Stimulated activated CD8-positive, alpha-beta memory T cell treated with anti-CD3 and anti-CD28 coated beads, Interleukin-12 subunit alpha, Interleukin-12 subunit beta, amount 100 ng/mL, for 4 hours (primary cell): ENCODE measurements at places on chromosomes 6 and 20.

- no peak for DNase-seq
Observed at GRCh38 chr6:96236471-96236870, 220.7 kb downstream of the FUT9 start.

DNA sequence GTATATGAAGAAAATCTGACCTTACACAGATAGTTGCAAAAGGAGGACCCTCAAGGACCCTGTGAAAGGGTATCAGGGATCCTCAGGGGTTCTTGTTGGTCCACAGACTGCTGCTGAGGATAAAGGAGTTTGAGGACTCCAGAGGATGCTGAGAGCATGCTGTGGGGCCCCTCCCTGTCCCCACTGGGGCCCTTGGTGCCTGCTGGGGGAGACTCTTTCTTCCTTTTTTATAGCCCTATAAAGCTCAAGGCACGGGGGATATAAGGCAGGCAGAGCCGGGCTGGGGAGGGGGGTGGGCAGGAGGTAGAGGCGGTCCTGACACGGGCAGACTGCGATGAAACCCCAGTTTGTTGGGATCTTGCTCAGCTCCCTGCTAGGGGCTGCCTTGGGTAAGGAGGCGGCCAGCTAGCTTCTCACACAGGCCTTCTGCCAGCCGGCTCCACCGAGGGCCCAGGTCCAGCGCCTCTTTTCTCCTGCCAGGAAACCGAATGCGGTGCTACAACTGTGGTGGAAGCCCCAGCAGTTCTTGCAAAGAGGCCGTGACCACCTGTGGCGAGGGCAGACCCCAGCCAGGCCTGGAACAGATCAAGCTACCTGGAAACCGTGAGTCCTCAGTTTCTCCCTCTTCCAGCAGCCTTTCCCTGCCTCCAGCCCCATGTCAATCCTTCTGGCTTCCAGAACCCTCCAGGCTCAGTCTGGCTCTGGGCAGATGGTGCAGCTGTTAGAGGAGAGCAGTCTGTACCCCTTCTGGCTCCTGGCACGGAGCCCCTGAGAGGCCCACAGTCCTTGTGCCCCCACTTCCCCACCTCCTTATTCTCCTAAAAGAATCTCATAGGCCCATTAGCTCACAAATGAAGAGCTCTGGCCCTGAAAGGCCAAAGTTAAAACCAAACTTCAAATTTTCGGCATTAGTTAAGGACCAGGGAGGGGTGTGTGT lies at the start of gene LY6G6D:
Gene LY6G6D, plus strand, starts transcription at position 327 of the 937 bp plus-strand sequence. Its CDS starts 8 bp downstream, at position 335.
- no peak for DNase-seq

- peak; percentile 20 for DNase-seq
Observed at GRCh38 chr6:20126789-20127653, 85.2 kb downstream of the MBOAT1 start.

DNA sequence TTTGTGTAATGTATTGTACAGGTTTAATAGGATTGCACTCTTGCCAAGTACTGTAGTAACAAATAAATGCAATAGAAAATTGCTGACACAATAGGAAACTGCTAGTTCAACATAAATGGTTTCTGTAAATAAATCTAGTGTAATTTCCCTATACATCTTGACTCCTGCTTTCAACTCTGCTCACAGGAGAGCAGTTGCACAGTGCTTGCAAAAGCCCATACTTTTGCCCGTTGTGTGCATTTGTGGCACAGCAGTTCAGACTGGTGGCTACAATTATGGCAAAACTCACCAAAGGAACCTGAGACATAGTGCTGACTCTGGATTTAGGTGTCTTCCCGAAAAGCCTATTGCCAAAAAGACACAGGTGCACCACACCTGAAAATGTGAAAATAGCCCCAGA lies 953.3 kb upstream of the SLC35B3 start:
- no peak for DNase-seq

DNA sequence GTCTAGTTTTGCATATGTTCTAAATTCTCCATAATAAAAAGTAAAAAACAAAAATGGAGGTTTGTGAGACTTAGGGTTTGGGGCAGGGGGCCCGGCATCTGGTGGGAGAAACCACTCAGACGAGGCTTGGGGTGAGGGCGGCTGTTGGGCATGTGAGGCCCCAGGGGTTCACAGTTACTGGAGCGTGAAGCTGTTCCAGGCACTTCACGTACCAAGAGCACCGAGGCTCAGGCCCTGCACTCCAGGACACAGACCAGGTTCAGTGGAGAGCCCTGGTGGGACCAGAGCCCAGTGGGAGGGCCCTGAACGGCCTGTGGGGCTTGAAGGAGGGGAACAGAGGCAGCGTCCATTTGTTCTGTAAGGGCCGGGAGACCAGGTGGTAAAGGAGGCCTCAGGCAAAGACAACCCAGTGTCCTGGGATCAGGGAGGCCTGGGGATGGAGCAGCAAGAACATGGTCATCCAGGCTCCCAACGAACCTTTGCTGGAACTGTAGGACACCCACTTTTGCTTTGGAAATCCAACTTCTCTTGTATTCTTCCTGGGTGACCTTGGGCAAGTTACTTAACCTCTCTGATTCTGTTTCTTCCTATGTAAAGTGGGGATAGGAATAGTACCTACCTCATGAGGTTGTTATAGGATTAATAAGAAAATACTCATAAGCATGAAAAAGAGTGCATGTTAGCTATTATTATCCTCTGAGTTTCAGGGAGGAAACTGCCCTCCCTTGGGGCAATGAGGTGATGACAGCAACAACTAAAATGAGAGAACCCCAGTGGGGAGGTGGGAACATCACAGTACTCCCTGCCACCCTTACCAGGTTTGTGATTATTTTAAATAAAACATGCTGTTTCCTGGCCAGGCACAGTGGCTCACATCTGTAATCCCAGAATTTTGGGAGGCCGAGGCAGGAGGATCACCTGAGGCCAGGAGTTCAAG lies 1.1 kb upstream of the FGD2 start:
- no peak for DNase-seq

- no peak for DNase-seq
Observed at GRCh38 chr20:64056889-64057627, 5.9 kb upstream of the TCEA2 start.

GRCh38 chr6:123913863-123914262 lies 110.2 kb downstream of the NKAIN2 start:
- no peak for DNase-seq

DNA sequence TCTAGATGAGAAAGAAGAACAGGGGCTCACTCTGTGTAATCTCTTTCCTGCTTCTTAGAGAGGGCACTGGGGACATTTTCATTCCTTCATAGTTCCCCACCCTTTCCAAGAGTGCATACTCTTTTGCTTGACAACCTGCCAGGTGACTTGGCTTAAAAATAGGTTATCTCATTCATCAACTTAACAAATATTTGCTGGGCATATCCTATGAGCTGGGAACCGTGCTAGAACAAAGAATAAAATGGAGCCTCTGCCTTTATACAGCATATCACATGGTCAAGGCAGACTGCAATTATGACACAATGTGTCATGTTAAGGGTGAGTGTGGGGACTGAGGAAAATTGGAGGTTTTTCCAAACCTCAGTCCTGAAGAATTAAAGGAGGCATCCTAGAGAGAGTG lies 209.8 kb upstream of the FOXA2 start:
- DNase-seq, result no peak

DNA sequence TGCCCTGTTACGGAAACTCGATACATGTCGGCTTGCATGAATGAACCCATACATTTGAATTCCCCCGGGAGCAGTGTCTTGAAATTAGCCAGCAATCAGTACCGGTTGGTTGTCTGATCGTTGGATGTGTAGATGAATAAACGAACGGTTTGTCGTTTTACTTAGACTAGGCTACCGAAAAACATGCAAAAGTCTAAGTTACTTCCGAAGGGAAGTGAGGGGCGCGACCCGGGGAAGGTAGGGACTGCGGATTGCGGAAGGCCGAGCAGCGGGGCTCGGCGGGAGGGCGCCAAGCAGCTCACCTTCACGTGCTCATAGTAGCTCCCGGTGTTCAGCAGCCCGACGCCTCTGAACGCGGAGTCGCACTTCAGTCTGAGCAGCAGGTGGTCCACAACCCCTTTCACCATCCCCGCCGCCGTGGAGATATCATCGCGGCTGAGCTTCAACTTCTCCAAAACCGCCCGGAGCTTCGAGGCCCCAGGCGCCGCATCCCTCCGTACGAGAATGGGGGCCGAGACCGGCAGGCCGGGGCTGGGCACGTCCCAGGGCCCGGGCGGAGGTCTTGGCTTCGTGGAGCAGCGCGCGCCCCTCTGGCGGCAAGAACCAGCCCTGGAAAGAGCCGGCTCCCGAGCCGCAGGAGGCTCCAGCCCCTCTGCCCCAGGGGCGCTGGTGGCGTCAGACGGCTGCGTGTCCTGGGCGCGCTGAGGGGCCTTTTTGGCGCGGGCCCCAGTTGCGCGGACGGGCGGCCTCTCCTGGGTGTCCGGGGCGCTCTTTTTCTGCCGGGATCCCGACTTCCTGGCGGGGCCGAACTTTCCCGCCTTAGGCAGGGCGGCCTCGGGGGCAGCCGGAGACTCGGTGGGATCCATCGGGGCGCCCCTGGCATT lies 632 bp downstream of the CGAS start:
- DNase-seq, result peak; percentile 30
